ENCODE measurements at places on chromosomes 11 and 22. TPM values are rescaled to one million over a fixed set of nuclear protein-coding genes. Genes with fewer than 3 reads are reported as not detected.
A peak's percentile ranks its signal among the peaks of the same experiment; 100 is the strongest.

GRCh38 chr11:22641559-22641958 lies 15.9 kb upstream of the FANCF start:
- H3K27ac ChIP-seq = no peak overlapping the region
- no peaks in the 10 kb centered on the region for H3K36me3 ChIP-seq
- H3K4me1 ChIP-seq = no peaks in the 10 kb centered on the region
- DNase-seq = no peak

GRCh38 chr22:17213976-17214375 lies 5.3 kb downstream of the ADA2 start:
- no peak overlapping the region for H3K4me3 ChIP-seq
- no peaks in the 10 kb centered on the region for H3K36me3 ChIP-seq
- no peak for DNase-seq
- no peaks in the 10 kb centered on the region for H3K27me3 ChIP-seq

- peaks cover 2% of the 10 kb centered on the region for H3K36me3 ChIP-seq
- no peak overlapping the region for H3K27ac ChIP-seq
- no peaks in the 10 kb centered on the region for H3K27me3 ChIP-seq
- no peaks in the 10 kb centered on the region for H3K4me1 ChIP-seq
- no peak for DNase-seq
- no peak overlapping the region for H3K4me3 ChIP-seq
Measured at GRCh38 chr11:46493791-46494190, 100.0 kb downstream of the AMBRA1 start.

DNA sequence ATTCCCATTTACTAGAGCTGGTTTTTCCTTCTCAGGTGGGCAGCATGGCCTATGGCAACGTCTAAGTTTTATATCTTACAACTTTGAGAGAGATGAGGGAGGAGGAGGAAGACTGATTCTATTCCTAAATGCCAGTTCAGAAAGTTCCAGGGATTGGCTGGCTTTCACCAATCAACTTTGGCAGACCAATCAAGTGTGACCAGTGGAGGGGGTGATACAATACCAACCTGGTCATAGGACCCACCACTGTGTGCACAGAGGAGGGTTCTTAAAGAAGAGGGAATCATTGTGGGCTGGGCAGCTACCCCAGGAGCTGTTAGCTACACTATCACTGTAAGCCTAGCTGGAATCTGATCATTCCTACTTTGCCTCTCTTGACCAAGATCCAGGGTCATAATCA lies 8.1 kb downstream of the DIXDC1 start:
- no peaks in the 10 kb centered on the region for H3K27me3 ChIP-seq
- H3K36me3 ChIP-seq = no peaks in the 10 kb centered on the region
- no peaks in the 10 kb centered on the region for H3K4me1 ChIP-seq
- H3K27ac ChIP-seq = no peak overlapping the region

- no peak overlapping the region for H3K27ac ChIP-seq
- H3K36me3 ChIP-seq = no peaks in the 10 kb centered on the region
- H3K27me3 ChIP-seq = peaks cover 30% of the 10 kb centered on the region
- no peak overlapping the region for H3K4me3 ChIP-seq
Measured at GRCh38 chr11:45580399-45580798, 85.0 kb downstream of the CHST1 start.

The ADAMTS8 gene
- total RNA-seq = 0.15 TPM

- H3K4me3 ChIP-seq = no peak overlapping the region
- H3K27me3 ChIP-seq = no peaks in the 10 kb centered on the region
- H3K36me3 ChIP-seq = no peaks in the 10 kb centered on the region
- DNase-seq = peak; percentile 59
Measured at GRCh38 chr11:46006418-46007070, 84.1 kb downstream of the LARGE2 start.

The INS gene
- total RNA-seq = not detected

The CCDC81 gene
- total RNA-seq = 0.49 TPM

DNA sequence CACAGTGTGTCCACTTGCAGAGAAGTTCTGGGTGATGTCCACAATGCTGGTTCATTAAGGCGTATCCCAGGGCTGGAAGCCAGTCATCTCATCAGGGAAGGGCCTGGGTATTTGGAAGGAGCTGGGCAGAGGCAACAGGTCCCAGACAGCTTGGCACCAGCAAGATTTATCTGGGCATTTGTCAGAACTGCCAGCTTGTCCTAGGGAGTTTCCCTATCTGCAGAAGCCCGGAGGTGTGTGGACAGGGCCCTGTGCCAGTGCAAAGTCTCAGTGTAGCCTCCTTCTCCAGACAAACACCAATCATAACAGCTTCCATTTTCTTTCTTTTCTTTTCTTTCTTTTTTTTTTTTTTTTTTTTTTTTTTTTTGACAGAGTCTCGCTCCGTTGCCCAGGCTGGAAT lies 125.3 kb upstream of the TIMP3 start:
- no peaks in the 10 kb centered on the region for H3K4me1 ChIP-seq
- no peaks in the 10 kb centered on the region for H3K27me3 ChIP-seq
- no peak for DNase-seq
- no peak overlapping the region for H3K4me3 ChIP-seq
- H3K36me3 ChIP-seq = no peaks in the 10 kb centered on the region

GRCh38 chr11:32280339-32280738 lies 155.0 kb downstream of the WT1 start:
- H3K4me1 ChIP-seq = no peaks in the 10 kb centered on the region
- no peak for DNase-seq
- H3K27ac ChIP-seq = no peak overlapping the region
- H3K36me3 ChIP-seq = no peaks in the 10 kb centered on the region

The PPP2R5B gene
- total RNA-seq = 14.0 TPM

The C11orf91 gene
- 1.3 TPM for total RNA-seq

The OR10D3 gene
- not detected for total RNA-seq

GRCh38 chr11:57888386-57888785 lies 126.8 kb downstream of the CTNND1 start:
- no peaks in the 10 kb centered on the region for H3K4me1 ChIP-seq
- no peaks in the 10 kb centered on the region for H3K27me3 ChIP-seq
- H3K27ac ChIP-seq = no peak overlapping the region
- H3K36me3 ChIP-seq = no peaks in the 10 kb centered on the region

DNA sequence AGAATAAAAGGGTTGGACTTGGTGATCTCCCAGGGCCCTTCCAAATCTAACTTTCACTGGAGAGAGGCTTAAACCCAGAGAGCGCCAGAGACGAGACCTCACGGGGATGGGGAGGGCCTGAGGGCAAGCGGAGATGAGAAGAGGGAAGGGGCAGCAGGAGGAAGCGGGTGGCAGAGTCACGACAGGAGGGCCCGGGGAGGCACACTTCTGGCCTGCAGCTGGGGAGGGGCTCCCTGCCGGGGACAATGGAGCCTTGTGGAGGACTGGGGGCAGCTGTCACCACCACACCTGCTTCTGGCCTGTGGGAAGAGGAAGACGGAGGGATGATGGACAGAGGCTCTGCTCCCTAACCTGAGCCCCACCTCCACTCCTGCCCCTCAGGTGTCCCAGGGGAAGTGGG lies 40.2 kb downstream of the PDE2A start:
- no peak overlapping the region for H3K4me3 ChIP-seq
- H3K27me3 ChIP-seq = no peaks in the 10 kb centered on the region
- no peak overlapping the region for H3K27ac ChIP-seq
- no peaks in the 10 kb centered on the region for H3K36me3 ChIP-seq

GRCh38 chr11:12981676-12982522 lies 27.2 kb upstream of the RASSF10 start:
- peaks cover 20% of the 10 kb centered on the region for H3K27me3 ChIP-seq
- H3K4me1 ChIP-seq = no peaks in the 10 kb centered on the region
- no peaks in the 10 kb centered on the region for H3K36me3 ChIP-seq
- no peak for DNase-seq
- no peak overlapping the region for H3K27ac ChIP-seq

- H3K4me3 ChIP-seq = no peak overlapping the region
- H3K36me3 ChIP-seq = no peaks in the 10 kb centered on the region
- no peaks in the 10 kb centered on the region for H3K4me1 ChIP-seq
- H3K27me3 ChIP-seq = no peaks in the 10 kb centered on the region
- no peak for DNase-seq
Measured at GRCh38 chr11:127639916-127640315, 639.3 kb upstream of the KIRREL3 start.

The PKDREJ gene
- total RNA-seq = not detected

The MFNG gene
- 7.1 TPM for total RNA-seq

- H3K36me3 ChIP-seq = no peaks in the 10 kb centered on the region
- no peak for DNase-seq
- H3K4me1 ChIP-seq = no peaks in the 10 kb centered on the region
- H3K27ac ChIP-seq = no peak overlapping the region
- H3K27me3 ChIP-seq = no peaks in the 10 kb centered on the region
- H3K4me3 ChIP-seq = no peak overlapping the region
Measured at GRCh38 chr22:45891021-45891421, 85.9 kb downstream of the WNT7B start.

The PATE2 gene
- 0.18 TPM for total RNA-seq

The OR52I1 gene
- total RNA-seq = not detected

- H3K27ac ChIP-seq = no peak overlapping the region
- H3K36me3 ChIP-seq = no peaks in the 10 kb centered on the region
- no peak for DNase-seq
- peaks cover 12% of the 10 kb centered on the region for H3K27me3 ChIP-seq
- no peak overlapping the region for H3K4me3 ChIP-seq
- H3K4me1 ChIP-seq = no peaks in the 10 kb centered on the region
Measured at GRCh38 chr11:125173556-125173955, 9.0 kb downstream of the PKNOX2 start.

DNA sequence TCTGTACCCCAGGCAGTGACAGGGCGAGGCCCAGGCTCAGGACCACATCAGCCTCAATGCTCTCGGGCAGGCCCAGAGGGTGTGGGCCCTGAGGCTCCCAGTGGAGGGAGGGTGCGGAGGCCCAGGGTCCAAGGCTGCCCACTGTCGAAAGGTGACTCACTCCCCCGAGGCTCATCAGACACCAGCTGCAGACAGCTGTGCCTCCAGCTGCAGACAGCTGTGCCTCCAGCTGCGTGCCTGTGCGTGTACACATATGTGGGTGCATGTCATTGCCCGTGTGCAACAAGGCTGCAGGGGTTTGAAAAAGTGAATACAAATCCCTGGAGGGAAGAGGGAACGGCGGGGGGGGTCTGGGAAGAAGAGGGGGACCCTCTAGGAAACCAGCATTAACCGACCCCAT lies 134.3 kb downstream of the BRD1 start:
- no peaks in the 10 kb centered on the region for H3K4me1 ChIP-seq
- H3K27me3 ChIP-seq = no peaks in the 10 kb centered on the region
- no peaks in the 10 kb centered on the region for H3K36me3 ChIP-seq
- DNase-seq = no peak
- H3K27ac ChIP-seq = no peak overlapping the region
- H3K4me3 ChIP-seq = no peak overlapping the region

DNA sequence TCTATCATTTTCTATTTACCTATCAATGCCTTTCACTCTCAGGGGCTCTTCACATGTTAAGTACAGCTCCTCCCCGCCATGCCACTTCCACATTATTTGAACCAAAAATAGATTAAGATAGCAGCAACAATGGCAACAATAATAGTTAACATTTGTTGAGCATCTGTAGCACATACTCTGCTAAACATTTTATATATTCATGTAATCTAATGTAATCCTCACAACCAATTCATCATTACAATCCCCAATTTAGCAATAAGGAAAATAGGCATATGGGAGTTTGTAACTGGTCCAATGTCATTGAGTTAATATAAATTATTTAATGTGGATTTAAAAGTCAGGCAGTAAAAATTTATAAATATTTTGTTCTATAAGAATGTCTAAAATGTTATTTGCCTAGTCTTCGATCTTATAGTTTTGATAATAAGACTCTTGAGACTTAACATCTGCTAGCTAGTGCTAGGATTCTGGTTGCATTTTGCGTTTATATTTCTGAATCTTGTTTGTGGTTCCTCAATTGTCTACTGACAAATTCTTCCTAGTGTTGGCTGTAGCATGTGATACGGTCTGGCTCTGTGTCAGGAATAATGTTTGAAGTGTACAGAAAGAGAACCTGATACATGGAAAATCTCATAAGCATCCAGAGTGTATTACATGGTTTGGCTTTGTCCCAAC lies 621.5 kb upstream of the LUZP2 start:
- no peak for DNase-seq
- no peak overlapping the region for H3K27ac ChIP-seq
- no peaks in the 10 kb centered on the region for H3K36me3 ChIP-seq
- no peaks in the 10 kb centered on the region for H3K27me3 ChIP-seq

- H3K27me3 ChIP-seq = no peaks in the 10 kb centered on the region
- H3K36me3 ChIP-seq = no peaks in the 10 kb centered on the region
- H3K27ac ChIP-seq = no peak overlapping the region
Measured at GRCh38 chr11:127632546-127632945, 632.0 kb upstream of the KIRREL3 start.

The MSANTD2 gene
- 20.5 TPM for total RNA-seq

GRCh38 chr22:19916006-19916405 lies 25.6 kb upstream of the COMT start:
- no peak overlapping the region for H3K27ac ChIP-seq
- no peaks in the 10 kb centered on the region for H3K27me3 ChIP-seq
- no peak for DNase-seq
- H3K4me1 ChIP-seq = no peaks in the 10 kb centered on the region
- H3K36me3 ChIP-seq = no peaks in the 10 kb centered on the region

DNA sequence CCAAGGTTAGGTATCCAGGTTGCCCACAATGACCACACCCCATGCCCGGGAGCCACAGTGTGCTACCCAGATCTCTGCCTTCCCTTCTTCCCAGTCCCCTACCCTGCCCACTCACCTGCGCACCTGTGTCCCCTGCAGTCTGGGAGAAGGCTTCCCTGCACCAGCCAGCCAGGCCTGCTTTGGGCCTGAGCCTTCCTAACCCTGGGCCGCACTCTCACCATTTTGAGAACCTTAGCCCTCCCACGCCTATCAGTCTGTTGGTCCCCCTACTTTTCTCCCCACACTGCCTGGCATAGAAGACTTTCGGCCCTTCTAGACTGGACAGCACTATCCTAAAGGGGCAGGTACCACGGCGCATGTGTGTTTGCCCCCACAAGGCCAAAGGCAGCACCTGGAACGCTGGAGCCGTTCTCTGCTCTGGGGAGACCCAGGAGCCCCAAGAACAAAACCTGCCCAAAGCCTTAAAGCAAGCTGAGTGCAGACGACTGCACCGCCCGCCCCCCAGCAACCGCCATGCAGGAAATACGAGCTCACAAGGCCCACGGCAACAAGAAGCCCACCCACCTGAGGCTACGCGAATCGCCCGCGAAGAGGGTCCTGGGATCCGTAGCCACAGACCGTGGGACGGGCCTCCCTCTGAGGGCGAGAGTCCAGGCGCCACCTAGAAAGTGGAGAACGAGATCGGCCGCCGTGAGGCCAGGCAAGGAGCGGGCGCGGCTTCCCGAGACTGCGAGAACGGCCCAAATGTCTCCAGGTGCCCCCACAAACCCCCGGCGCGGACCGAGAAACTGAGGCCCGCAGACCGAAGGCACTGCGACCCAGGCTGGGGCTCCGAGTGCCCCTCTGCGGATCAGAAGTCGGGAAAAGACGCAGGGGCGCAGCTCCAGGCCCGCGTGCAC lies 546 bp downstream of the GNB1L start:
- DNase-seq = no peak
- peaks cover 11% of the 10 kb centered on the region for H3K36me3 ChIP-seq
- peak overlapping the region; percentile 86 for H3K4me3 ChIP-seq
- H3K27me3 ChIP-seq = no peaks in the 10 kb centered on the region

The OR52A1 gene
- total RNA-seq = not detected

The CLMP gene
- total RNA-seq = 1.5 TPM

The KCNJ5 gene
- 0.28 TPM for total RNA-seq

GRCh38 chr11:36372101-36372771 lies 76.1 kb downstream of the PRR5L start:
- no peaks in the 10 kb centered on the region for H3K36me3 ChIP-seq
- no peak overlapping the region for H3K4me3 ChIP-seq
- no peaks in the 10 kb centered on the region for H3K4me1 ChIP-seq
- DNase-seq = no peak
- H3K27ac ChIP-seq = no peak overlapping the region
- H3K27me3 ChIP-seq = peaks cover 18% of the 10 kb centered on the region

Measured in Panc1 (cell line).